Vagina (tissue), 2 donors: ENCODE measurements at places on chromosomes 5 and 9.

GRCh38 chr5:87188391-87188790 is 79.3 kb upstream of the RASA1 start:
- no peak for DNase-seq

GRCh38 chr9:16626577-16627130 is 243.8 kb downstream of the BNC2 start:
- no peak for DNase-seq

- DNase-seq = no peak
These were observed 4.7 kb upstream of the GLRX start for GRCh38 chr5:95826949-95827891.

GRCh38 chr9:19022206-19022605 is 10.8 kb downstream of the SAXO1 start:
- DNase-seq = no peak

DNA sequence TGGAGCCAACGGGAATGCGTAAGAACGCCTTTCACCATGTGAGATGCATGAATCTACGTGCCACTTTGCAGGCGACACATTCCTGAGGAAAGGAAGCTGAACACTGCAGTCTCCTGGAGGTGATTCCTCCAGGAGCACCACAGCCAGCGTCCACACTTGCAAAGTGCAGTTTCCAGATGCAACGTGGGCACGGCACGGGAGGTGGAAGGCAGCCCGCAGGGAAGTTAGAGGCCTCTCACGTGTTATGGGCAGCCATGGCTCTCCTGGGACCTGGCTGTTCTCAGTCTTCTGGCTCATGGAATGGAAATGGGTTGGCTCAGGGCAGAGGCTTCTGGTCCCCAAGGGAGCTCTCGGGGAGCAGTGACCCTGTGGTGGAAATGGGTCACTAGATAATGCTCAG is 381.0 kb upstream of the IRX4 start:
- DNase-seq = no peak

- DNase-seq = no peak
These were observed 55.4 kb upstream of the MIER3 start for GRCh38 chr5:57007344-57007743.

DNA sequence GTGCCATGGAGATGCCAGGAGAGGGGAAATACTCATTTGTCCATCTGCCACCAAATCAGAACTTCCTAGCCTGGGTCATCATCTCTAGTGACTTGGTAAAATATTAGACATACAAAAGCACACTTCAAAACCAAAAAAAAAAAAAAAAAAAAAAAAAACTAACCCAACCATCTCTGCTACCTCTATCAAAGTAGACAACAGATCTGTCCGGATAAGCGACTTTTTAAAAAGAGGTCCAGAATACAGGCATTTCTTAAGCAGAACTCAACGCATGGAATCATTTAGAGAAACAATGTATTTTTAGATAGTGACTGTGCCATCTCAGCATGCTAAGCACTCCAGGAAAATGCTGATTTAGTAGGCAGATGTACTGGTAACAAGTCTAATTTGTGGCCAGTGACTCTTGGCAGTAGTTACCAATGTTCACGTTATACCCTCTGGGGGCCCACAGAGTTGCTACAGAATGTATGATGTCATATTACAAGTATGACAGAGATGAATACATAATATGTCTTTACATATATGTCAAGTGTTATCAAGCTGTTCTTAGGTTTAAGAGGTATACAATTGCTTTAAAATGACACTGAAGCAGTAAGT is 107.8 kb downstream of the SMIM23 start:
- DNase-seq = no peak

DNA sequence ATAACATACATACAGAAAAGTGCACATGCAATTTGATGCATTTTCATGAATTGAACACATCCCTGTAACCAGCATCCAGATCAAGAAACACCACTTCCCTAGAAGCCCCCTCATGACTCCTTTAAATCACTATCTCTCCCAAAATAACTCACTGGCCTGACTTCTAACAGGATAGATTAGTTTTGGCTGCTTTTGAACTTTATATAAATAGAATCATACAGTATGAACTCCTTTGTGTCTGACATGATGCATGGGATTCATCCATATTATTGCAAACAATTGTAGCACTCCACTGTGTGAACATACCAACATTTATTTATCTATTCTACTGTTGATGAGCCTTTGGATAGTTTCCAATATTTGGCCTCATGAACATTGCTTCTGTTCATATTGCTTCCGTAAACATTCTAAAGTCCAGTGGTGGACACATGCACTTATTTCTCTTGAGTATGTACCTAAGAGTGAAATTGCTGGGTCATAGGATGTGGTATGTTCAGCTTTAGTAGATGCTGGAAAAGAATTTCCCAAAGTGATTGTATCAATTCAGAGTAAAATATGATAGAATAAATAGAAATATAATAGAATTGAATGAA is 148.7 kb upstream of the GDNF start:
- DNase-seq = no peak

GRCh38 chr9:121609822-121610637 is 41.4 kb upstream of the DAB2IP start:
- no peak for DNase-seq

DNA sequence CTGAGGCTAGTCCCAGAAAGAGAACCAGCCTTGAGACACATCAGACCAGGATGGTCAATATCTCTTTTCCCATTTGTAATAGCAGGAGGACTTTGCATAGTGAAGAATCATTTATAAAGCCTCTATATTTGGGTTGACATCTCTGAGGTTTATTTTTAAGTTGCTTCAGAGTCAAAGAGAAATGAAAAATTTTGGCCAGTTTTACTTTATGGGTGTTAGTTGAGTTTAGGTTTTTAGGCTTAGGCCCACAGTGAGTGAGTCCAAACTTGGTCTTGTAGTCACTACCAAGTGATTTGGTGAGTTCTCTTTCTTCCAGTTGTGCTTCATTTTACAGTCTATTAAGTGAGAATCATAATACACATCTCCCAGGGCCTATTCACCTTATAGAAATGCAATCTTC is 5.3 kb upstream of the MEF2C start:
- DNase-seq = no peak

DNA sequence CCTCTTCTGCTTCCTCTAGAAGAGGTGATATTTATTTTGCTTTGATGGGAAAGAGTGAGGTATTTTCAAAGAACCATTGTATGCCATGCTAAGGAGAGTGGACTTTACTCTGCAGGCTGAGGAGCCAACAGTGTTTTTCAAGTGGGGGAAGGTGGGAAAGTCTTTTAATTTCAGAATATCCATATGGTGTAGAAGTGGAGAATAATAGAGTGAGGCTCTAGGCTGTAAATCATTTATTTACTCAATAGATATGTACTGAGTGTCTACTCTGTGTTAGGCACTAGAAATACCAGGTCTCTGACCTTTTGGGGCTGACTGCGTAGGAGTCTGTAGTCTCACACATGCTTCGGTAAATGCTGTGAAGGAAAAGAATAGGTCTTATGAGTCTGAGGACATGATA is 30.7 kb upstream of the TENT2 start:
- DNase-seq = no peak

DNA sequence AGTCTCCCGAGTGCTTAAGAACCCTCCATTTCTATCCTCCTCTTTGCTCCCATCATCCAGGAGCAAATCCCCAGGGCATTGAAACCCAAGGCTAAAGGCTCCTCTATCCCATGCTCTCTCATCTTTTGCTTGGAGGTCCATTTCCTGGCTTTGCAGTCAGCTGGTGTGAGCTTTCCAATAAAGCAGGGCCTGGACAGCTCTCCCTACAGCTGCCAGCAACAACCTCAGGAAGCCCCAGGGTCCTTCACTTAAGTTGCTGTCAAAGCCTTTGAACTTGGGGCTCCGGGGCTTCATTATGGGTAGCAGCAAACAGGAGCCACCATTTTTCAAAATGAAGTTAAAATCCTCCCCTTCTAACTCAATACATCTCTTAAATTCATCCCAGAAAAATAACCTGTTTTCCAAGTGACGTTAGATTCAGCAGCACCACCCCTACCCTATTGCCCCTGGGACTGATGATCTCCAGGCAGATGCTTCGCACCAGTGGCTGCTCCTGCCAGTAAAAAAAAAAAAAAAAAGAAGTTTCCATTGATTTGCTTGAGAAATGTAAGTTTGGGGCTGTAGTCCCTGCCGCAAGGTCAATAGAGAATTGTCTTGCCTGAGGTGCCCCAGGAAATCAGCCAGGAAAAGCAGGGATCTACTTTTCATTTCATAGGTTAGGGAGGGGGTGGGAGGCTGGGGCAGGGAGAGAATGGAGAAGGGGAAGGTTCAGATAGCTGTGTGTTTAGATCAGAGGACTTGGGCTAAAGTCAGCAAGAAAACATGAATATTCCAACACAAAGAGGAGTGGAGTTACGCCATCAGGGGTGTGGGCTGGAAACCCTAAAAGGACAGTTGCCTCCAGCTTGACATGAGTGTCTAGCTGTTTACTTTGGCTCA is 83.8 kb upstream of the IL6ST start:
- no peak for DNase-seq

DNA sequence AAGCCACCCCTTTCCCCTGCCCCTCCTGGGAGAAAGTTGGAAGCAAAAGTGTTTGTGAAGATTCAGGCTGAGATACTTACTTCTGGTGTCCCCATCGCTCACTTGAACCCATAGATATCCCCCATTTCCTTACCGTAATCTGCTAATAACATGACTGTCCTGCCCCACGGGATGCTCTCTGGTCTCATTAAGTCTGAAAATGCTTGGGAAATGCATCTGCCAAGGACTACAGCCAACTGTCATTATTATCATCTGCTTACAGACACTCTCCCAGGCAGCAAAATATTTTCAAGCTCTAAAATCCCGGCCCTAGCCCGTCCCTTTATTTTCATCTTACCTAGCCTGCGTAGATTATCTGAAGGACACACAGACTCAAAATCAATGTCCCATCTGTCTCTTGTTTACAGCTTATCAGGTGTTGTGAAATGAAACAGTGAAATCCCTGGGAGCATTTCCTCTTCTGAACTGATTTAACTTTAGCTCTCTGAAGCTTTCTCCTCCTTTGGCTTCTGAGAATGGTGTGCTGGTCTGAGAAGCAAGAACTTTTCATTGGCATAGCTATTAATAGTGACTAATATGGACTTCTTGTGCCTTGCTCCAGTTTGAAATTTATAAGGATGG is 126.9 kb upstream of the OSMR start:
- DNase-seq = no peak

DNA sequence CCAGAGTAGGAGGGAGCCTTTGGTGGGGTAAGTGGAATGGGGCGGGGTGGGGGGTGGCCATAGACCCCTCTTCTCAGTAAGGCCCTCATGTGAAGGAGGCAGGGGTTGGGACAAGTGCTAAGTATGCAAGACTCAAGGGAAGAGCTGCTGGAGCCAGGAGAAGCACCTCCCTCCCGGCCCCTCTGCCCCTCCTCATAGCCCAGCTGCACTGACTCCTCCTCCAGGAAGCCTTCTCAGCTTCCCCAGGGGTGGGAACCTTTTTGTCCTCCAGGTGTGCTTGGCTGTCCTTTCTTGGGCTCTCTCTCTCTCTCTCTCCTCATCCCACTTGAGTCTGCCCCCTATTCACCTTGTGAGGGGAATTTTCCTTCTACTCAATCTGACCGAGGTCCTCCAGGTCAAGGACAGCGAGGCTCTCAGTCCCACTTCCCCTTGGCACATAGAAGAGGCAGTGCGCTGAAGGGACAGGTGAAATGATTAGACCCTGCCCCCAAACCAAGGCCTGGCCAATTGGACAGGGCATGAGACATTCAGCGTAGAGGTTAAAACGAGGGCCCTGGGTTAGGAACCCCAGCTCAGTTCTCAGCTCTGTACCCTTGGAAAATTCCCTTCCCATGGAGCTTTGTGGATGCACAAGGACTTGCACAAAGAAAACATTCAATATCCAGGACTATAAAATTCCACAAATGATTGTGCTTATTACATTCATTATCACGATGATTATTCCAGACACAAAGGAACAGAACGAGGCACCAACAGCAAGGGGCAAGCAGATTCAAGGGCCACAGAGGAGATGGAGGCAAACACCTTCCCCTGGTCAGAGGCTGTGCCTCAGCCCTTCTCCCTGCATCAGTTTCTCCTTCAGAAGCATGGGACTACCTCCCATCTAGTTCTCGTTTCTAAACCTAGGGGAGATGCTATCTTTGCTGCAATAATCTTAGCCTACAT is 45.6 kb upstream of the IL17B start:
- DNase-seq = no peak

DNA sequence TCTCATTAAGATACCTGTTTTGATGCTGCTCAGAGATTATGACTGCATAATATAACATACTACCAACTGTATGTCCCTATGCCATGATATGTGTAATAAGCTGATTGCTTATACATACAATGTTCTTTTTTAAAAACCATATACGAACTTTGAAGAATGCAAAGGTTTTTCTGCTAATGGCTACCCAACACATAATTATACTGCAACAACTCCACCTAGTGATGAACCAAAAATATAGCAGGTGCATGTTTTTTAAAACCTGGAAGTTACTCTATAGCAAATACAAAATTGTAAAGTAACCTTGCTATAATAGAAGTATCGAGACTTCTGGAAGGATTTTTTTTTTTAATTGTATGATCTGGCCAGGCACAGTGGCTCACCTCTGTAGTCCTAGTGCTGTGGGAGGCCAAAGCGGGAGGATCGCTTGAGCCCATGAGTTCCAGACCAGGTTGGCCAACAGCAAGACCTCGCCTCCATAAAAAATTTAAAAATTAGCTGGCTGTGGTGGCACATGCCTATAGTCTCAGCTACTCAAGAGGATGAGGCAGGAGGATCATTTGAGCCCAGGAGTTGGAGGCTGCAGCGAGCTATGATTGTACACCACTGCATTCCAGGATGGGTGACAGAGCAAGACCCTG is 49.1 kb downstream of the HOMER1 start:
- DNase-seq = no peak

DNA sequence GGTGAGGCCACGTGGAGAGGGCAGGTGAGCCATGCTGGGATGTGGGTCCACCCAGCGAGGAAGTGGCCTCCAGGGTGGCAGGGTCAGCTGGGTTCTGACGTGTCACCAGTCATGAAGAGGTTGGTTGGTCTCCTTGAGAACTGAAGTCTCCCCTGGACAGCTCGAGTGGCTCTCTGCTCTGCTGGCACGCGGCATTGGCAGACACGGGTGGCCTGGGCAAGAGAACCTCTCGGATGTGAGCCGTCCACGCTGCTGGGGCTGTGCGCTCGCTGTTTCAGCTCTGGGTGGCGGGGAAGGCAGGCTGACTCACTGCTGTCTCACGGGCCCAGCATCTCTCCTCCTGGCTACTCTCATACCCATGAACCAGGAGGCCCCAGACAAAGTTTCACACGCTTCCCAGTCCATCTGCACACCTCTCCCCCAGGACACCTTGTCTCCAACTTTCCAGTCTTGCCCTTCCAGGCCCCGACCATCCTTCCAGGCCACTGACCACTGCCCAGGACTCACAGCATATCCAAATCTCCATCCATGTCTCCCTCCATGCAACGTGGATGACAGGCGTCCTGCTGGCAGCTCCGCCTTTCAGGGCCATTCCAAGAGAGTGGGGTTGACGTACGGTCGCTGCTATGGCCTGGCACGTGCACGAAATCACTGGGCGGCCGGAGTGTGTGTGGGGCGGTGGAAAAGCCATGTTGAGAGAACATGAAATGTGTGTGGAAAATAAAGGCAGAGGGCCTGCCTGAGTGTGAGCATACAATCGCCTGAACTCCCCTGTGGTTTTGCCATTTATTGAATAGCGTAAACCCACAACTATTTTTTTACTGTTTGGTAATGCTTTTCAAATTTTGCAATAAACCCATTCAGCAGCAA is 145.0 kb upstream of the COL5A1 start:
- DNase-seq = no peak
